ENCODE measurements at places on chromosomes 16 and 17. TPM values are rescaled to one million over a fixed set of nuclear protein-coding genes. Genes with fewer than 3 reads are reported as not detected.

Gene CCDC144A
- 1.3 TPM for total RNA-seq

Gene GAST
- total RNA-seq: not detected

Gene KANSL1
- 27.0 TPM for total RNA-seq

Gene SLC5A11
- 0.42 TPM for total RNA-seq

Gene ZSCAN32
- total RNA-seq: 15.4 TPM
